ENCODE measurements at places on chromosomes 4 and X.

GRCh38 chr4:80535551-80535950 is 200.0 kb downstream of the CFAP299 start:
- no peak for DNase-seq

DNA sequence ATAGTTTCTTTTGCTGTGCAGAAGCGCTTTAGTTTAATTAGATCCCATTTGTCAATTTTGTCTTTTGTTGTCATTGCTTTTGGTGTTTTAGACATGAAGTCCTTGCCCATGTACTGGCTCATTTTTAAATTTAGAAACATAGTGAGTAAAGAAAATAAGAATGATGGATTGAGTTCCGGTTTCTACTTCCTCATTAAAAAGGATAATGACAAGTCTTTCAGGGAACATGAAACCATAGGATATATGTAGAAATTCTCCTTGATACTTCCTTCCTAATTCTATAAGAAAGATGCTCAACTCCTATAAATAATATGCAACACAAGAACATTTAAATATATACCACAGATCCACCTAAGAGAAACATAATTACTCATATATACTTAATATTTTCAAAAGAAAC is 240.9 kb downstream of the BANK1 start:
- no peak for DNase-seq

DNA sequence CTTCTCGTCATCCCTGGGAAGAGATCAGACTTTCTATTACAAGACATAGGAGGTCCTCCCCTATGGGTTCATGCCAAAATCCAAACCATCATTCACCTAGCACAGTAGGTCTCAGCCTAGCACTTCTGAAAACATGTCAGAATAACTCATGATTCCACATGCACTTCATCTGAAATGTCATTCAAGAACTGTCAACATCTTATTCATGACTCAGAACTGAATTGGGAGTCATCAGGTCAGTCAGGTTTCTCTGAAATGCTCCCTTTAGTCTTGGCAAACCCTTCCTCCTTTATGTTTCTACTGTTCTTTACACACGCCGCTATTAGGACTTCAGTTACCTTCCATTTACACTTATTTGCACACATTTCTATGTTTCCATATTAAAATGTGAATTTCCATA is 67.2 kb downstream of the ANTXR2 start:
- no peak for DNase-seq

GRCh38 chr4:89773805-89774204 is 63.2 kb downstream of the SNCA start:
- no peak for DNase-seq

DNA sequence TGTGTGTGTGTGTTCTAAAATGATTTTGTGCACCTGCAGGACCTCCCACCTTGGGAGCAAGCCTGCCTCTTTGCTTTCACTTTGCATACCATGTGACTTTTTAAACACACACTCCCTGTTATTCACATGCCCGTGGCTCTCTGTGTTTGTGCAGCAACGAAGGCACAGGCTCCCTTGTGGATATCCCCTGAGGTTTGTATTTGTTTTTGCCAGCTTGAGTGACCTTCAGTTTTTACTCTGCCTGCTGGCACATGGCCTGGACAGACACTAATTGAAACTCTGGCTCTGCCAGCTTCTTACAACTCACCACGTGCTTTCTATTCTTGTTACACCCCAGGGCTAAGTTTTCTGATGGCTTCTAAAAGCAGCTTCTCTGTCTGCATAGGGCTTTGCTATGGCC is 885.8 kb downstream of the SH3BGRL start:
- DNase-seq = no peak

DNA sequence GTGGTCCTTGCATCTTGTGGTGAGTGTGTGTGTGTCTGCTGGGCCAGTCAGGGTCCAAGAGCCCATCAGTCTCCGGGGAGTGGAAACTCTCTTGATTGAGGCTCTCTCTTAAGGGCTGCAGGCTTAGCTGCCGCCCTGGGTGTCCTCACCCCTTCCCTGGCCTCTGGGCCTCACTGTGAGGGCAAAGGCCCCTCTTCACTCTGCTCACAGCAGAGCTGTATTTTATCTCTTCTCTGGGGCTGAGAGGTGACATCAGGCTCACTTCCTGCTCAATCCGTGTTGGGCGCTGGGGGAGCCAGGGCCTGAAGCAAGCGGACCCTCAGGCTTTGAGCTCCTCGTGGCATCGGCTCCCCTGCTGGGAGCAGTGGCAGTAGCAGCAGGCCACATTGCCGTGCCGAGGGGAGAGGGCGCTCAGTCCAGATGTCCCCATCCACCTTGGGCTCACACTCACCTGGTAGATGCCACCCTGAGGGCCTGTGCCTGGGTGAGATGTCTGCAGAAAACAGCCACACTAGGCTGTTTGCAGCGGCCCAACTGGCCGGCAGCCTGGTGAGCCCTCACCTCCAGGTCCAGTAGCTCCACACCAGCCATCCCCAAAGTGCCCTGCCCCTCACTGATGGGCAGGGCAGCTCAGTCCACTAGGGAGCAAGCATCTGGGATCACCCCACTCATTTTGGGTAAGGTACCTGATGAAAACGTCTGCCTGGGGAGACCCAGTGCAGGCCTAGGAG is 24.7 kb upstream of the PRPS1 start:
- no peak for DNase-seq

- DNase-seq = no peak
These were observed 39.9 kb upstream of the SPINK2 start for GRCh38 chr4:56861360-56861759.

GRCh38 chr4:24794916-24795665 is at the start of gene SOD3:
TSS of gene SOD3 (plus strand) at chr4:24795573. CDS start at chr4:24799522, 3,949 bp downstream.
- DNase-seq = no peak

DNA sequence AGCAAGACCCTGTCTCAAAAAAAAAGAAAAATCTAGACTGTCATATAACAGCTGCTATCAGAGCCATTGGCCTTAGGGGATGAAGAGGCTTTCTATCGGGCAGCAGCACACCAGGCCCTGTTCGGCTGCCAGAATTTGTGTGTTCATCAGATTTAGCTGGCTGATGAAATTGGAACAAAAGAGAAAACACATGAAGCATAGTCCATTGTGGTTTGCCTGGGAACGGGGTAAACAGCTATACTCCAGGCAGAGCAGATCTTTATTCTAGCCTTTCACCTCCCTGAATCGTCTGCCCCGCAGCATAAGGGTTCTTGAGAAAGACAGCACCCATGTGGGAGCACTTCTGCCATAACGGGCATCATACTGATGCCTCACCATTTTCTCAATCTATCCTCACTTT is 11.6 kb downstream of the TKTL1 start:
- no peak for DNase-seq

- DNase-seq = no peak
These were observed 15.7 kb downstream of the FHL1 start for GRCh38 chrX:136162827-136163570.

- no peak for DNase-seq
These were observed 8.1 kb downstream of the ADH1A start for GRCh38 chr4:99282731-99283130.

GRCh38 chrX:72371405-72371804 is 65.7 kb upstream of the CITED1 start:
- no peak for DNase-seq

GRCh38 chr4:37953620-37954293 is 6.4 kb upstream of the PTTG2 start:
- DNase-seq = no peak

- no peak for DNase-seq
These were observed 726.1 kb upstream of the POU3F4 start for GRCh38 chrX:82782014-82782413.

DNA sequence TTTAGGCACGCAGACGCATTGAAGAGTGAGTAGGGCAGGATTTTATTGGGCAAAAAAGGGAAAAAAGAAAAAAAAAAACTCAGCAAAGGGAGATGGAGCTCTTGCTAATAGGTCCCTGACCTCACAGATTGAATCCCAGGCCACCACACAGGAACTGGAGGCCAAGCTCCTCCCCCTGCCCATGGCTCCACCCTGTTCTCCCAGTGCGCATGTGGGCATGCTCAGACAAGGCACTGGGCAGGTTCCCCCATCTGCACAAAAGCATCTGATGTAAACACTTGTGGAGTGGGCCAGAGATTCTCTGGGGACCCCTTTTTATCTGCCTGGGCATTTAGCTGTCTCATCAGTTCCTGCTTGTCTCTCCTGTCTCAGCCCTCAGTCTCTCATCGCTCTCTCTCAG is 9.5 kb downstream of the FRMD7 start:
- DNase-seq = no peak

- DNase-seq = no peak
These were observed 26.1 kb upstream of the SORCS2 start for GRCh38 chr4:7166237-7166636.

DNA sequence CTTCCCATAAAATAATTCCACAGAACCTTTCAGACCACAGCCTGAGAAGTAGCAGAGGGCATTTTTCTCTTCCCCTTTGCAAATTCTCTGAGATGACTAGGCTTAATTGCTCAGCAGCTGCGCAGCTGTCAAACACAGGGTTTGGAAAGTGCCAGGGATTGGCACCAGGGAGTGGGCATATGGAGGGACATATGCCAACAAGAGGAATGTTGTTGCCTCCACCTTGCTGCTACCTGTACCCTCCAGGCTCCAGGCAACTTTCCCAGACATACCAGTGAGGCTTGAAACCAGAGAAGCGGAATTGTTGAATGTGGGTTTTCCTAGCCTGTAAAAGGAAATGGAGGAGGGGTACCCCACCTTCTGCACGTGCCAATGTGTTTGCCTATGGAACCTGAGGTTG is 256.2 kb upstream of the GPR101 start:
- no peak for DNase-seq

GRCh38 chr4:6343939-6344408 is 74.3 kb downstream of the WFS1 start:
- no peak for DNase-seq

DNA sequence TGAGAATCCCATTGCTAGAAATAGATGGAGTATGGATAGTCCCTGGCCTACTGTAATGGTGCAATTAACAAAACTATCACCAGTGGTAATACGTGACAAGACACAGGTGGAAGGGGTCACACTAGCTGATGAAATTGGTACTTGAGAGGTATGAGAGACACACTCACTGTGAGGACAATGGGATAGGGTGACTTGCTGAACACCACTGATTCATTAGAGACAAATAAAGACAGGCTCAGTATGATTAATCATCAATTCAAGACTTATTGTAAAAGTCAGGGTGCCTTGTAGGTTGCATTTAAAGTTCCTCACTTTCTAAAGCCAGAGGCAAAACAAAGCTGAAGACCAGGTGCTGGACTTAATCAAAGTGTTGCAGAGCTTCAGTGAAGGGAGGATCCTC is 361.6 kb upstream of the EMCN start:
- DNase-seq = no peak

DNA sequence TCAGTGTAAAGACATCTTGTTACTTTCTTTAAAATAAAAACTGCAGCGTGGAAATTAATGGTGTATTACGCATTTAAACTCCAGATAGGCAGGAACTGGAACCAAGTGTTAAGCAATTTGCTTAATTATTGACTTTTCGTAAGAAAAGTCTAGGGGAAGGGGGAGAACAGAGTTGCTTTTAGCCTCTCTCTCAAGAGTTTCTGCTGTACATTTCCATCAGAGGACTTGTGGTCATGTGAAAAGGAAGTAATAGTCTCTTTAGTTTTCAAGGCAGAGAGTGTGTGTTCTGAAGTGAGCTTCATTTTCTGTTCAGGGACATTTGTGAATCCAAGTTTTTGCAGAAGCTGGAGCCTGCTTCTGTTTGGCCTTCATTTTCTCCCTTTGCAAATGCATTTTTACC is 127.2 kb downstream of the UBE2K start:
- DNase-seq = no peak

DNA sequence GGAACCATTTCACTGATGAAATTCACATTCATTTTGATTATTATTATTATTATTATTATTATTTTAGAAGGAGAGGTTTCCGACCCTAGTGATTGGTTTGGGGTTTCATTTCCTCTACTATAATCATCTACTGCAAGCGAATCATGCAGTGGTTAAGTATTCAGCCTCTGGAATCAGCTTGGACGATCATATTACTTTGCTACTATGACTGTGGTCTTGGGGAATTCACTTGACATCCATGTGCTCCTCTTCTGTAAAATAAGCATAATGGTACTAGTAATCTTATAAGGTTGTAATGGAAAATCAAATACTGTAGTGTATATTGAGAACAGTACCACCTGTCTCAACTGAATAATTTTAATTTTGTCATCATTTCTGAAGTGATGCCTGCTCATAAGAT is 132.1 kb upstream of the SLC4A4 start:
- DNase-seq = no peak

DNA sequence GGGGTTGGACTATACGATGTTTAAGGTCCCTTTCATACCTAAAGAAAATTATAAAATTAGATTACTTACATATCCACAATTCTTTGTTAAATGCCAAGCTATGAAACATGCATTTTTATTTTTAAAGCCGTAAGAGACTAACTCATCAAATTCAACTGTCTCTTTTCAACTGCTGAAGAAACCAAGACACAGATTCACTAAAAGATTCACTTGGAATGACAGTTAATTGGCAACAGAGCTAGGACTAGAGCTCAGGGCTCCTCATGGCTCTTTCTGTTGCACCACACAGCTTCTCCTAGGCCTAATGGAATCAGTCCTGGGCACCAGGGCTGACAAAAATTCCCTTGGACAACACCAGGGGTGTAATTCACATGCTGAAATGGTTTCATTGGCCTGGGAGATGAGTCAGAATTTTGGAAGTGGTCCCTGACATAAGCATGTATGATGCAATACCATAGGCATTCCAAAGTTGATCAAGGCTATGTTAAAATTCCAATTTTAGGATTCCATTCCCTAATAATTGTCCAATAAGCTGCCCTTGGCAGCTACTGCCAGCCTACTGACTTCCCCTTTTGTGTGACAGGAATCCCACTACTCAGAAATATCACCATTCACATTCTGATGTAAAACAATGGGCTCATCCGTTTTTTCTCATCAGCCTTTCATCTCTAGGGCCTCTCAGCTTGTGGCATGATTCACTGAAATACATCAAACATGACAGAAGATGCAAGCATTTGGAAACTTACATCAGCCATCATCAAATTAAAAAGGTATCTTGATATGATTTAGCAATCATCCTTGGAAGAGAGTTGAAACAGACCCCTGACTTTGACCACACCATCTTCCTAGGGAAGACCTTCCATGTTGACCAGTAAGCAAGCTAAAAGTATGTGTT is 54.2 kb downstream of the PLAC1 start:
- no peak for DNase-seq

DNA sequence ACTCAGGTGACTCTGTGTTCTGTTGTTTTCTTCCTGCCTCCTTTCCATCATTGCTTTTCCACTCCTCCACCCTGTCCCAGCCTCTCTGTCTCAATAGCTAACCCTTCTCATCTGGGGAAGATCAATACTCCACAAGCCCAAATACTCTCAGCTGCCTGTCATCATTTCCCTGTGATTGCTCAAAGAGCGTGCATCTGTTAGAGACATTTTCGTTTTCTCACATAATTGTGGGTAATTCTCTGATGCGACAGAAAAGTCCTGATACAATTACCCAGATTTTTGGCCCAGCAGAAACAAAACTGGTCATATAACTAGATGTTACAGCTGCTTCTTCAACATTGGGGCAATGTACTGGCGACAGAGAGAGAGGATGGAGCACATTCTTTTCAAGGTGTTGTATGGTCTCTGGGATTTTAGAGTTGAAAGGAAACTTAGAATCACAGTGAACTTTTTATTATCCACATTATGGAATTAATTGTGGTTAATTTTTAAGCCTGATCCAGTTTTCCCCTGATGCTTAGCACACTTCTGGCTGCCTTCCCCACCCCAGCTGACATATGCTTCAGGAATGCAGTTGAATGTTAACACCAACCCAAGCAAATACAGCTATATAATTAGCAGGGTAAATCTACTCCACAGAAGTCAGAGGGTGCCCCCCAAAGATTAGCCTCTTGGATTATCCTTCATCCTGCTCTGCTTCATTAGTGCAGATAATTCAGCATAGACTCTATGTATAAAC is 171.4 kb upstream of the ANXA3 start:
- no peak for DNase-seq

Measured in NCI-H1092 (cell line).